Activated CD4-positive, alpha-beta memory T cell treated with anti-CD3 and anti-CD28 coated beads, Interleukin-2, amount 10 ng/mL, durations not matched to agents 7 days and 5 days (primary cell): ENCODE measurements at places on chromosomes 2 and 18. TPM values are rescaled to one million over a fixed set of nuclear protein-coding genes. Genes with fewer than 3 reads are reported as not detected.

POMC gene
- 2.7 TPM for total RNA-seq

SCYGR4 gene
- total RNA-seq, result not detected

ANKRD62 gene
- total RNA-seq, result not detected

NEUROD1 gene
- total RNA-seq, result not detected

CAVIN2 gene
- not detected for total RNA-seq

- DNase-seq, result no peak
Observed at GRCh38 chr2:160293391-160294091, 93.5 kb upstream of the ITGB6 start.

- DNase-seq, result peak; percentile 57
Observed at GRCh38 chr2:174577967-174578589, 19.5 kb downstream of the WIPF1 start.

GRCh38 chr2:174235680-174236079 lies 12.7 kb downstream of the OLA1 start:
- no peak for DNase-seq

- DNase-seq, result no peak
Observed at GRCh38 chr18:73462092-73462491, 594.3 kb upstream of the NETO1 start.

DNA sequence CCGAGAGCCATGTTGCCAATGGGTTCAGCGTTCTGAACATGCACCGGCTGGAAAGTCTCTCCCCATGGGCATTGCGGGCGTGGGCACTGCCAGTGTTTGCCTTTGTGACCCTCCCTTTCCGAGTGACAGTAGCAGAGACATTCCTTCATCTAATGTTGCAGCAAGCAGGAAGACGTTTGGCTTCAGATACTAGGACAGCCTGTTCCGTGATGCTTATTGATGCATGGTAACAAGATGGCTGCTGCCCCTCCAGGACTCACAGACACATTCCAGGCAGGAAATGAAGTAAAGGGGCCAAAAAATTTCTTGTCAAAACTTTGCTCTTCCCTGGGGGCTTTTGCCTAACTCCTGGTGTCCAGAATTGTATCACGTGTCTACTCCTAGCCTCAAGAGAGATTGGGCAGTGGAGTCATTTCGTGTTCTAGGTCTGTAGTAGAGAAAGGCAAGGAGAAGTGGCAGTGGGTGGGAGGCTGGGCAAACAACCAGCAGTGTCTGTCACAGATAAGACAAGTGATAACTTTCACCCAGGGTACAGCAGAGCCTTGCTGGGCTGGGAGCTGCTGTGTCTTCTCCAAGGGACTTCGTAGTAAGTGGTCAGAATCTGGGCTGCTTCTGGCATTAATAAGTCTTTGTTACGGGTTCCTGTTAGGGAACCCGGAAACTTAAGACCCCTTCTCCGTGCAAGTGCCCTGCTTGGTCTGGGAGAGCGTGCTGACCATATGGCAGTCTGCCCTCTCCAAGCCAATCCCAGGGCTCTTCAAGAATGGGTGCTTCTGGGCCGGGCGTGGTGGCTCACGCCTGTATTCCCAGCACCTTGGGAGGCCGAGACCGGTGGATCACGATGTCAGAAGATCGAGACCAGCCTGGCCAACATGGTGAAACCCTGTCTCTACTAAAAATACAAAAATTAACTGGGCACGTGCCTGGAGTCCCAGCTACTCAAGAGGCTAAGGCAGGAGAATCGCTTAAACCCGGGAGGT lies 93.5 kb downstream of the TFCP2L1 start:
- no peak for DNase-seq

- DNase-seq, result no peak
Observed at GRCh38 chr2:166406374-166406773, 30.6 kb upstream of the SCN9A start.

DNA sequence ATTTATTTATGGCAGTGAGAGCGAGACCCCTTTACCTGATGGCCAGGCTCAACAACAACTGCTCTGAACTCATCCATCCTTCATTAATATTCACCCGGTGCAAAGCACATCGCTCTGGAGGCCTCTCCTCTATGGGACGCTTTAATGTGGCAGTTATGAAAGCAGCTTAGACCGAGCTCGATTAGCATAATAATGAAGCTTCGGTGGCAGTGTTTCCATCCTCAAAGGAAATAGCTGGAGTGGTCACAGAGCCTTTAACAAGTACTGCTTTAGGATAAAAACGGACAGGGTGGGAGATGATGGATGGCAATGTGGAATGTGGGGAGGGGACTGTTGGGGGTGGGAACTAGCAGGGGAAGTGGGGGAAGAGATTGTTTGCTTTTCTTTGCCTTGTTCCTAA lies 243.9 kb downstream of the SLC4A3 start:
- DNase-seq, result no peak

GRCh38 chr2:47403609-47404193 lies 745 bp downstream of the MSH2 start:
- no peak for DNase-seq
